Panc1 (cell line): ENCODE measurements at places on chromosomes 16 and 17. TPM values are rescaled to one million over a fixed set of nuclear protein-coding genes. Genes with fewer than 3 reads are reported as not detected.

Gene TP53TG3
- 1.2 TPM for total RNA-seq

DNA sequence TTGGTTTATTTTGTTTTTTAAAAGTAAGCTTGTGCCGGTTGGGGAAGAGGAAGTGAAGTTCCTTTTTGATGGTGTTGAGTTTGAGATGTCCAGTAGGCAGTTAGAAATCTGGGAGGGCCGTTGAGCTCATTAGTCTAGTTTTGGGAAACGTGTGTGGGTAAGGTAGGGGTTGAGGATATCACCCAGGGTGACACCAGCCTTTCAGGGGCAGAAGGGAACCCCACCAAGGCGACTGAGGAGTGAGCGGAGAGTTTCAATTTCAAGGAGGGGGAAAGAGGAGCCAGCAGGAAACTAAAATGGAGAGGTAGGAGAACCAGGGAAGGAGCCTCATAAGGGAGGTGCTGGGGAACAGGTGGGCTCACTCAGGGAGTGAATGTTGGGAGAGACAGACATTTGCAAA lies 22.7 kb downstream of the HAPSTR1 start:
- DNase-seq = no peak

DNA sequence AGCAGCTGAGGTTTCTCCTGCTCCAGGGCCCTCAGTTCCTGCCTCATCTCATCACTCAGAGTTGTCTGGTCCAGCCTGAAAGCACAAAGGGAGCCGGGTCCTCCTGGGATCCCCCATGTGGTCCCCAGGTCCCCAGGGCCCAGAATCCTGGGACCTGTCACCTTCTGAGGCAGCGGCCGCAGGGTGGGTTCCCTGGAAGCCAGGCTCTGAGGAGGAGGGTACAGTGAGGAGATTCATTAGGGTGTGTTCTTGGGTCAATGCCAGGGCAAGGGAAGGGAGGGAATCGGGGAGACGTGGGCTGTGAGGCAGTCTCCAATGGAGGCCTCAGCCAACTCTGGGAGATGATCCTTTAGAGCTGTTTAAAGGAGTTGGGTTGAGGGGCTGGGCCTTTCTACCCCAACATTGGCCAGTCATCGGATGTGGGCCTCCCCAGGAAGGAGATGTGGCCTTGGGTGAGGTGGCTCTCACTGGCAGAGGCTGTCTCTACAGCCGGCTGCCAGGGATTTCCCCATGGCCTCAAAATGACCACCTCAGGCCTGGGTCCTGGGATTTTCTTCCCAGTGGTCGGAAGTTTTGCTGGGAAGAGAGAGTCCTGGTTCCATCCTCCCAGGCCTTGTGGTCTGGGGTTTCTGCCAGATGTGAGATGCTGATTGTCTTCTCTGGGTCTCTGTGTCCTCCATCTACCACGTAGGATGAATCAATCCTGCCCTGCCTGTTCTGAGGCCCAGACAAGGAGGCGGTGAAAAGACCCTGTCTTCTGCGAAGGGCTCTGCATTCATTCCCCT lies 47.3 kb downstream of the NLRP1 start:
- no peak for DNase-seq

Gene KCNAB3
- total RNA-seq = 3.5 TPM

GRCh38 chr17:70230850-70231640 lies 61.7 kb downstream of the KCNJ2 start:
- DNase-seq = no peak

GRCh38 chr16:19118938-19119431 lies 5.2 kb downstream of the ITPRIPL2 start:
- no peak for DNase-seq

Gene WNK4
- total RNA-seq = 3.5 TPM

Gene HOXB1
- total RNA-seq = not detected

DNA sequence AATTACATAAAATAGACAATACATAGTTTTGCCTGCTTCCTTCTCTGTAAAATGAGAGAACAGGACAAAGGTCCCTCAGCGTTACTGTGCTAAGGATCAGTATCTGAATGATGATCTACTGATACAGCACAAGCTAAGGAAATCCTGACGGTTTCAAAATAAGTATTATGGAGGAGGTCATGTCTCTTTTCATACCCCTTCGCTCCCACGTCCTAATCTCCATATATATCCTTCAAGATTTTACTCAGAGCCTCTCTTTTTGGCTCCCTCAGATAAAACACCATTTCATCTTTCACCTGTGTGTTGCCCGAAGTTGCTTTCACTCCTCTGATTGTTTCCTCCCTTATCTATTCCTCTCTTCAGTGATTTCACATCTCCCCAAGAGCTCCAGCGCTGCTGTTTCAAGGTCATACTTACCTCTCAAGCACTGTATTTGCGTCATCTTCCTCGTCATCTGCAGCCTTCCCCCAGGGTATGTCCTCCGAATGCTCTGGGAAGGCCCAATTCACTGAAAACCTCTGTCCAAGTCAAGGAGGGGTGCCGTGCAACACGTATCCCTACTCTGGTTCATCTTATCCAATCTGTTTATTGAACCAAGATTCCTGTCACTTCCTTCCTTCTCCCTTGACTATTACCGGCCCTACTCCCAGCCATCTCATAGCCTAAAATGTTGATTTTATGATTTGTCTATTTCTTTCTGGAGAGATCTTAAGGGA lies 1.2 kb upstream of the BLTP2 start:
- DNase-seq = no peak

Gene TBC1D26
- total RNA-seq = 0.05 TPM

DNA sequence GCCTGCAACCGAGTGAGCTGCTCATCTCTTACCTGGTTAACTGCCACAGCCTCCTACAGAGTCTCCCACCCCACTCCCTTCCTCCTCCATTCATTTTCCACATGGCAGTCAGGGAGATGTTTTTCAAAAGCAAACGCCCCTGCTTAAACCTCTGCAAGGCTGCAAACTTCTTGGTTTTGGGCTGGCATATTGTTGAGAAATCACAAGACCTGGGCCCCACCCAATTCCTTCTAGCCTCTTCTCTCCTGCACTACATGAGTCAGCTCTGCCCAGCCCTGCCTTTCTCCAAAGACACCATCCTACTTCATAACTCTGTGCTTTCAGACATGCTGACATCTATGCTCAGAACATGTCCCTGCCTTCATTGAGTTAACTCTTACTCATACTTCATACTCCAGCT lies 136.1 kb downstream of the SPACA3 start:
- DNase-seq = no peak

Gene MYH8
- total RNA-seq = not detected

DNA sequence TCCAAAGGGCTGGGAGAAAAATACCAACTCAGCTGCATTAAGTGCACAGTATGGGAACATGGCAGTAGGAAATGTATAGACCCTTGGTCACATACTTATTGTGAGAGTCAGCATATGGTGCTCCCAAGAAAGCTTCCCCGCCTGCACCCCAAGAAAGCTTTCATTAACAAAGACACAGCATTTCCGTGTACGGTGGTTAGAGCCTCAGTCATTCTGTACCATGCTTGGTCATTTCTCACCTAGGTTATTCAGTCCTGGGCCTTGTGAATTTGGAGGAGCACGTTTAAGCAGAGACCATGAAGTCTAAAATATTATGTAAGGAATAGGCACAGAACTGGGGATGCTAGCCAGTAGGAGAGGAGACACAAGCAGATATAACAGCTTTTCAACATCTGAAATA lies 56.1 kb downstream of the ESRP2 start:
- no peak for DNase-seq

DNA sequence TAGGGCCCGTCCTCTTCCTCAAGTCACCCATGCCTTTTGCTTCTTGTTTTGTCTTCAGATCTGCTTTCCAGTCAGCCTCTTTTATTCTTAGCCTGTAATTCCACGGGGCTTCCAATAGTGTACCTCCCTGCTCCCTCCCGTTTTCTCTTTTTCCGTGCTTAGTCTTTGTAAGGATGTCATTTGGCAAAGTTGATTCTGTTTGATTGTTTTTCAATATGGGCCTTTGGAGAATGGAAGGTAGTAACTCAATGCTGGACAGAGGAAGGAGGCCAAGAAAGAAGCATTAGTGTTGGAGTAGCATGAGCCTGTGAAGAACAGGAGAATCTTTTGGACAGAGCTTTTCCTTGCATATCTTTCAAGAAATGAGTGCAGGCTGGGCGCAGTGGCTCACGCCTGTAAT lies 6.5 kb downstream of the WWP2 start:
- DNase-seq = no peak

DNA sequence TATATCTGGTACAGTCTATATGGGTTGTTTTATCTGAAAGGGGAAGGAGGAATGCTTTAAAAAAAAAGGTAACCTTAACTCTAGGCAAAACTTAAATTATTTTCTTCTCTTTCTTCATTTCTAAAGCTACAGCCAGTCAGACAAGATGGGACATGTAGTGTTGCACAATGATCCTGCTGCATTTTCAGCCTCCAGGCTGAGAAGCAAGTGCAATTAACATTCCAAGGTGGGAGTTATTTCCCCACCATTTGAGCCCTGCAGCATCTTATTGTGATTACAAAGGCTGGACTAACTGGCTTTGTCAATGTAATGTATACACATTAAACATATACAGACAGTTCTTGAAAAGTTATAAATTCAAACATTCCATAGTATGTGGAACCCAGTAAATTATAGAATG lies 22.6 kb upstream of the NF1 start:
- DNase-seq = no peak

DNA sequence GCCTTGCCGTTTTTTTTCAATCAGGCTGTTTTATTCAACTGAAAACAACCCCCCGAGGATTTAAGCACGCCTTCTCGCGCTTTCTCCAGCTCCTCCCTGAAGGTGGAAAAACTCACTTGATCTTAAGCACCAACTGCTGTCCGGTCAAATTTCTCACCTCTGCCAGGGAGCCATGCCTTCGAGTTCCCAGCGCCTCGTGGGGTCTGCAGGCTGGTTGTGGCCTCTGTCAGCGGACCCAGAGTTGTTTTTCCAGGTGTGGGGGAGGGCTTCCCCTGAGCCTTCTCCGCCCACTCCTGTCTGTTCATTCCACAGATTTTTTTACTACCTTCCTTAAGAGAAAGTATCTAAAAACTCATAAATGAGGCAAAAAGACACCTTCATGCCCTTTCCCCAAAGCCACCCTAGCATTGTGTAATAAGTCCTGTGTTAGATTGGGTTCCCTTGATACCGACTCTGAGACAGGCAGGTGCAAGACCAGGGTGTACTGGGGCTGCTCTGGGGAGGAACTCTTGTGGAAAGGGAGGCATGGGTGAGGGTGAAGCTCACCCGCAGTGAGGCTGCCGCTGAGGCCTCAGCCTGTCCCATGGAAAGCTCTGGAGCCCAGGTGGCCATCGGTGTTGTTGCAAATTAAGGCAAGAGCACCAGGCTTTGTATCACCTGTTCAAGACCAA lies 101.6 kb downstream of the AXIN2 start:
- no peak for DNase-seq

DNA sequence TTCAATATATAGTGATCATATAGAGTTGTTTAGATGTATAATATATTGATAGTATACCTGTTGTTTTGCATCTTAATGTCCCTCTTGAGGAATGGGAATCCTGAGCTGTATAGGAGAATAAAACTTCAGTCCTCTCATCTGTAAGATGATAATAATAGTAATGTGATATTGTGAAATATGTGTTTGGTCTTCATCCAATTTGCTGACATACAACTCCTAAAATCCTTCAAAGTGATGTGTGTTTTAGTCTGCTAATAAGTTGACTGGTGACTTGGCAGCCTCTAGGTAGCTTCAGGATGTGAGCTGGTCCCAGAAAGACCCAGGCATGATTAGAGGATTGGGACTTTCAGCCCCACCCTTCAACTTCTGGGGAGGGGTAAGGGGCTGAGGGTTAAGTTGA lies 22.8 kb upstream of the NFAT5 start:
- no peak for DNase-seq
